GM18507 (cell line): ENCODE measurements at places on chromosomes 1 and 21.

GRCh38 chr21:35568643-35569042 lies 491.7 kb downstream of the SETD4 start:
- DNase-seq: no peak

DNA sequence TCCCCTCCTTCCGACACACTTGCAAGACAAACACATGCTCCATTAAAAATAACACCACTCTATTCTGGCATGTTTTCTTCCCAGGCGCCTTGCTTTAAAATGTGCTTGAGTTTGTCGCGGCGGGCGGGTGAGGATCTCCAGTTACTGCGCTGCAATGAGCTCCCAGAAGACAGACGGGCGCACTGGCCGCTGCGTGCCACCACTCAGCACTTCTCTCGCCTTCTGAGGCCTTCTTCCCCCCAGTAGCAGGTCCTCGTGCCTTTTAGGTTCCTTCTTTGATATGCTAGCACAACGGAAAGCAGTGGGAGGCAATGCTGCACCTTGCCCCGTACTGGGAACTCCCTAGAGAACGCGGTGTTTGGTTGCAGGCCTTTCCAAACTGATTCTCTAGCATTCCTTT lies 279.5 kb upstream of the NR5A2 start:
- DNase-seq: no peak

DNA sequence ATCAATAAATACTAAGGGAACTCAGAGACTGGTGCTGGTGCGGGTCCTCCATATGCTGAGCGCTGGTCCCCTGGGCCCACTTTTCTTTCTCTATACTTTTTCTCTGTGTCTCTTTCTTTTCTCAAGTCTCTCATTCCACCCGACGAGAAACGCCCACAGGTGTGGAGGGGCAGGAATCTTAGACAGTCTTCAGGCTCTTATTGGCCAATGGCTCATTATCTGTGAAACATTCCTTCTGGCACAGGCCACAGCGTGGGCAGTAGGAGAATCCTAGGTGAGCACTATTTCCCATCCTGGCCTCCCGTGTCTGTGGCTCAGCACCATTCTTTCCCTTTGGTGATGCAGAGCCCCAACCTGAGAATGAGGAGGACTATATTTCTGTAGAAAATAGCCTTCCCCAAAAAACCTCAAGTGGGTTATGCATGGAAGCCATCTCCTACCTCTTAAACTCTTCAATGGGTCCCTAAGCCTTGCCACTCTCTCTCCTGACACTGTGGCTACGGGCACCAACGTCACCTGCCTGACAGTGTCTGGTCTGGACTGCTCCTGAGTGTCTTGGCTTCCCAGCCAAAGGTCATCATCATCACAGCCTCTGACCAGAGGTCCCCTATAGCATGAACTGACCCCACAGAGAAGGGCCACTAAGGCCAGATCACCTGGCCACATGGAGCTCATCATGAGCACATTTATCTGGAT lies 6.2 kb upstream of the SLAMF1 start:
- DNase-seq: no peak

DNA sequence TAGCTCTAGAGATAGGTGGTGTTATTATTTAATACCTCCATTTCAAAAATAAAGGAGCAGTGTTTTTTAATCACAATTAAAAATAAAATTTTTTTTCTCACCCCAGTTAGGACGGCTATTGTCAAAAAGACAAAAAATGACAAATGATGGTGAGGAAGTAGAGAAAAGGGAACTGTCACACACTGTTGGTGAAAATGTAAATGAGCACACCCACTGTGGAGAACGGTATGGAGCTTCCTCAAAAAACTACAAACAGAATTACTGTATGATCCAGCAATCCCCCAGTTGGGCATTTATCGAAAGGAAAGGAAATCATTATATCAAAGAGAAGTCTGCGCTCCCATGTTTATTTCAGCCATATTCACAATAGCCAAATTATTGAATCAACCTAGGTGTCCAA lies 148.7 kb upstream of the NR5A2 start:
- DNase-seq: no peak

DNA sequence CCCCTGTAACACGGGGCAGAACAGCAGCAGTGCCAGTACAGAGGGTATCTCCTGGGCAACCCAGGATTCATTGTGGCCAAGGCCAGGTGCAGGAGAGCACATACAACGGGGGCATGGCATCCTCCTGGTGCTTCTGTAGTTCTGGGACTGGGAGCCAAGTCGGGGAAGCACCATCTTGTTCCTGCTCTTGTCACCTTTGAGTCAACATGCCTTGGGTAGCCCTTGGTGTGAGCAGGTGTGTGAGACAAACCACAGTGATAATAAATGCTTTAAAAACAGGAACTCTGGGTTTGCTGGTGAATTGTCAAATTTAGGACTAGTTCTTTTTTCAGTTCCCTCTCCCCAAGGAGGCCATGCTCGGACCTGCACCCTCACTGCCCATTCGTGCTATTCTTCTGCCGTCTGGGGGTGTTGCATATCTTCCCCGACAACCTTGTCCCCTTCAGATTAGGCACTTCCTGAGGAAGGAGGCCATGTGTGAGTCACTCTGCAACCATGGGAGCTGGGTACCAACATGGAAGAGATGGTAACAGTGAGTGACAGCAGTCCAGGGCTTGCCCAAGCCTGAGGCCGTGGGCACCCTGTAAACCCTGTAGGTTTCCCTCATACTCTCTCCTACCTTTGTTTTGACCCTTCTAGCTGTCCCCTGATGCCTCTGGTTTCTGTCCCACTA lies 150.2 kb downstream of the GRIK3 start:
- peak; percentile 4 for DNase-seq

DNA sequence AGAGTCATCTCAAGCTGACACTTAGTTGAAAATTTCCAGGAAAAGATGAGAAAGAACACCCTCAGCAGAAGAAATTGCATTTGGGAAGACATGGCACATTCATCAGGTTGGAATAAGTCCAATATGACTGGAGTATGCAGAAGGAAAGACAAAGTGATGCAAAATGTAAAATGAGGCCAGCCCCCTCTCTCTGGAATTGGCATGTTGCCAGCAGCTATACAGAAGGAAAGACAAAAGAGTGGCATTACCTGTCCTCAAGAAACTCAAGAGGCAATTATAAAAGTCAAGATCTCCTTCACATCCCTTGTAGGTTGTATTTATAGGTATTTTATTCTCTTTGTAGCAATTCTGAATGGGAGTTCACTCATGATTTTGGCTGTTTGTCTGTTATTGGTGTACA lies 426.3 kb downstream of the AGBL4 start:
- no peak for DNase-seq

DNA sequence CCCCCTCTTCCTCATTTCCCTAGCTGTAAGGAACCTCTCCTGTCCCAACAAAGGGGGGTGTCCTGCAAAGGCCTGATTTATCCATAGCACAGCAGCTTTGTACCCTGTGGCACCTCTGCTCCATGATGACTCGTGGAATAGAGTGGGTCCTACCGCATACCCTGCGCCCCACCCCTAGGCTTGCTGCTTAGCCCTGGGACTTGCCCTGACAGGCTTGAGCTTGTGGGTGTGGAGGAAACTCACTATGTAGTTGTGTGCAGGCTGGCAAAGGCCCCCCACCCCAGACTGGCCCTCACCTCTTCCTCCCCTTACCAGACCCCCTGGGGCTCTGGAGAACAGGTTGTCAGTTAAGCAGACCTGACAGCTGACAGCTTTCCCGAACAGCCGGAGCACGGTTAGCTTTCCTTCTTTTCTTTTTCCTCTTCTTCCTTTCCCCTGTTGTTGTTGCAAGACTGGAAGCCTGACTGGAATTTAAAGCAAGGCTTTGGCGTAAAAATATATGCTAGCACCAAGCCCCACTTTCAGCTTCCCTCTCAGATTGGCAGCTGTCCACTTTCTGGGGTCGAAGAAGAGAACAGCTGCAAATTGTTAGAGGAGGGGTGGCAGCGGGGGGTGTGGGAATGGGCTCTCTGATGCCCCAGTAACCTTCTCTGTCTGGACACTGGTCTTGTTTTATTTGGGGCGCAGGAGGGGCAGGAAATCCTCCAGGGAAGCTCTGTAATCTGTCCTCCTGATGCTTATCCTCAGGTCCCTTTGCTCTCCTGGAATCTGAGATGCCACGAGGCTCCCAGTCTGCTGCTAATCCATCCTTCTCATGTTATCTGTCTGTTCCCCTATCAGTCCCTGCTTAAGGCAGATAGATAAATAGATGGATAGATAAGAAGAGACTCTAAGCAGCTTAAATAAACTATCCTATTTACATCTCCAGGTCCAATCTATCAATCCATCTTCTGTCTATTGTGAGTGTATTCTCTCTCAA lies 134.6 kb downstream of the BRINP2 start:
- no peak for DNase-seq

- no peak for DNase-seq
These were observed 80.0 kb downstream of the VWA5B1 start for GRCh38 chr1:20370698-20371097.

DNA sequence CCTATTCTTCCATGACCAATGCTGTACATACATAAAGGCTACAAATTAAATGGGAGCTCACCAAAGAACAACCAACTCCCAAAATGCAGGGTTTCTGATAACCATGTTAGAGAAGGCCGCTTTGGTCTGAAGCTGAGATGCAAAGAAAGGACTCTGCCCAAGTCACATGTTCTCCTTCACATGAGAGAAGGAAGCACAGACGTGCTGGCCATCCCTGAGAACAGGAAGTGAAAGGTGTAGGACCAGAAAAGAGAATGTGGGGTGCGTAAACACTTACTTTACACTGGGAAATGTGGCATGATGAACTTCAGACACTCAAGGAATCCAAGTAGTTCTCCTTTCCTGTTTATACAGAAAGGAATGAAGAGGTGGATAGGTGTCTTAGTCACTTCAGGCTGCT lies 31.7 kb upstream of the TADA1 start:
- no peak for DNase-seq

- no peak for DNase-seq
These were observed 100.7 kb downstream of the BARHL2 start for GRCh38 chr1:90616395-90616794.

- no peak for DNase-seq
These were observed 187.7 kb upstream of the C1orf174 start for GRCh38 chr1:4087530-4088420.

DNA sequence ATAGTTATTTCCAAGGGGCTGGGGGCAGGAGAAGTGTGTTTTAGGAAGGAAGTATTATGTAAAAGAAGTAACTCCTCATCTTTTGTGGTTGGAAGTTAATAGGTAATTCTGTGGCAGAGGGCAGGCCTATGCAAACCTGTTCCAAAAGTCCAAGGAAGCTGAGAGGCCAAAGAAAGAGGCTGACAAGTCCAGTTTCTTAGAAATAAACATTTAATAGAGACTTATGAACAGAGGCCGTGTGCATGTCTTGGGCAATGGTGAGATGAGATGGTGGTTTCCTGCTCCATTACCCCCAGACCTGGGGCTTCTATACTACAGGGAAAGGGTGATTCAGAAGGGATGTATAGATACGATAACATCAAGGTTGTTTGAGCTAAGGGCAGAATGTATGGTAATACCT lies 7.6 kb upstream of the CA14 start:
- DNase-seq: no peak

GRCh38 chr1:201696217-201696761 lies 132.7 kb upstream of the IPO9 start:
- no peak for DNase-seq

GRCh38 chr1:199448646-199449045 lies 578.9 kb upstream of the NR5A2 start:
- no peak for DNase-seq

GRCh38 chr21:38477226-38477625 lies 21.1 kb downstream of the ERG start:
- DNase-seq: no peak

DNA sequence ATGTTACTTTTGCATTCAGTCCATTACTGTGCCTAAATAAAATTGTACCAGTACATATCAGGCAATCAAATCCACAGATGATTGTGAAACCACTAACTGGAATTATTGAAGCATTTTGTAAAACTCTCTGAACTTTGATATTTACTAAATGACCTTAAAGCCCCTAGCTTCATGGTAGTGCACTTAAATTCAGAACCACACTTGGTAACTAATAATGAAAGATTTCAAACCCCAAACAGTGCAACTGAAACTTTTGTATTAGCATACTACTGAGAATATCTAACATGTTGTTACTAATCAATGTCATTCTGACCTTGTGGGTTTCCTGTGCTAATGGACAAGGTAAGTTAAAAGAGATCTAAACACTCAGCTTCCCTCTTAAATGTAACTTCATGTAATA lies at the start of gene CFHR3:
CFHR3 (plus strand) TSS at position 238 of the 400 bp plus-strand sequence; CDS start at position 285, 47 bp downstream.
- no peak for DNase-seq

DNA sequence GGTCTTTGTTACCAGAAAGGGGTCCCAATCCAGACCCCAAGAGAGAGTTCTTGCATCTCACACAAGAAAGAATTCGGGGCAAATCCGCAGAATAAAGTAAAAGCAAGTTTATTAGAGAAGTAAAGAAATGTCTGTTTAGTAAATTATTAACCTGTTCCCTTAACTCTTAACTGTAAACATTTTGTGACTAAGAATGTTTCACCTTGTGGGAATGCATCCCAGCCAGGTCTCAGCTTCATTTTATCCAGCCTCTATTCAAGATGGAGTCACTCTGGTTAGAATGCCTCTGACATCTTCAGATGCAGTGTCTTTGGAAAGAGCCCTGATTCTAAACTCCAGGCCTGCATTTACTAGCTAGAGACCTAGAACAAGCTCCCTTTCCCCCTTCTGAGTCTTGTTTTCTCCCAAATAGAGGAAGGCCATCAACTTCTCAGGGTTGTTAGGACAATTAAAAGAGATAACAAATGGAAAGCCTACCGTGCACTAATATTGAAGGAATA lies 4.5 kb upstream of the FABP3 start:
- no peak for DNase-seq

GRCh38 chr1:206419783-206420182 lies 50.5 kb upstream of the IKBKE start:
- no peak for DNase-seq

DNA sequence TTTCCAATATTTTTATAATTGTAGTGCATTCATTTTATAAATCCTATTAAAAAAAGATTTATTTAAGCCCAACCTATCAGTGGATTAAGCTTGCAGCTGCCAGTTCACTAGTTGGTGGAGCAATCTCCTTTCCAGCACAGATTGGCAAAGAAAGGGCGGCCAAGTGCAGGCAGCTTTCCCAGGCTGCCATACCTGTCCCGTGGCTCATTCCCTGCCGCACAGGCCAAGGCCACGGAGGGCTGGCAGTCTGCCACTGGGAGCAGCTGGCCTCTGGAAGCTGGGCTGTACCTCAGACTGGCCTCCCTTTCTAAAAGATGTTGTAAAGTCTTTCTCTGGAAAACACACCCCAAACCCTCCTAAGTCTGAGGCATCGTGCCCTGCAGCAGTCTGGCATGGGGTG lies 74.2 kb downstream of the SIM2 start:
- DNase-seq: no peak

DNA sequence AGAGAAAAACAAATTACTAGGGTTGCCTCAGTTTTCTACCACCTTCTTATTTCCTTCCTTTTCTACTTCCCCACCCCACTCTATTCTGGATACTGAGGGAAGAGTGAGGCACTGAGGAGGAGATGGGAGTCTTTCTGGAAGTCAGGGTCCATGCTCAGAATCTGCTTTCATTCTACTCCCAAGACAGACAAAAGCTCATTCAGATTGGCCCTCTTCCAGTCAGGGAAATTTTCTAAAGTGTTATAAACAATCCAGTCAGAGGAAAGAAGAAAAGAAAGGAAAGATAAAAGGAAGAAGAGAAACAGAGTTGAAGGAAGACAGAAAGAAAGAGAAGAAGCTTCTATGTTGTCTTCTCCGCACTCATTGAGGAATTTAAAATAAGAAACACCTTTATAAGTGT lies 228.6 kb downstream of the COP1 start:
- DNase-seq: no peak

- no peak for DNase-seq
These were observed 148.8 kb upstream of the CAMK1G start for GRCh38 chr1:209434631-209435217.
